Caudate nucleus (tissue), 63 donors: ENCODE measurements at places on chromosomes 4 and X.

DNA sequence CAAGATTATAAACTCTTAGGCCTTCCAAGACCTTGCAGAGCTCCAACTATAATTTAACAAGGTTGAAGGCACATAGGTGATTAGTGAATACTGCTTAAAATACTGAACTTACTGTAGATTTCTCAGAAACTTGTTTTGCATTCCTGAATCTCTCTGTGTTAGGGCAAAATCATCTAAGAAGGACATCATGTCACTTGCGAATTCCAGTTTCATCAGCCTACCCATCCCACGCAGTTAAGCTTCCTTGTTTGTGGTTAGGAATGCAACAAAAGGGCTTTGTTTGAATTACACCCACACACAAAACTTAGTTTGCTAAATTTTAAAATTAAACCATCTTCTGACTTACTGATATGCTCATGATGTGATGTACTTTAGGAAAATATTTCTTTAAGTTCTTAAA, 174.0 kb downstream of the SOWAHB start:
- DNase-seq: no peak

GRCh38 chrX:19677121-19677520, 161.8 kb upstream of the MAP3K15 start:
- no peak for DNase-seq

- DNase-seq: no peak
Observed at GRCh38 chr4:75698162-75698962, 25.2 kb upstream of the G3BP2 start.

DNA sequence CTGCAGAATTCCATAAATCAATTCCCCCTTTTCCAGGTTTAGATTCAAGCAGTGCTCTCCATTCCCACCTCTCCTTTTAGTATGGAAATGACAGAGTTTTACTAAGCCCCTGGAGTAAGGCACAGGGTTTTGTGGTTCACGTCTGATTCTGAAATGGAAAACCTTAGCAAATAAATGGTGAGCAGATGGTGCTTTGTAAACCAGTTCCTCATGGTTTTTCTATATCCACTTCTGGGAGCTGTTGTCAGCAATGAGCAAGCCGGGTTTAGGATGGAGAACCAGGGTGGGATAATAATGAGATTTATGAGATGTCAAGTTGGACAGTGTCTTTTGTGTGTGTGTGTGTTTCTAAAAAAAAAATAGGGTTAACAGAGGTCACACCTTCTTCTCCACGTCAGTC, 113.8 kb upstream of the RBPJ start:
- no peak for DNase-seq

DNA sequence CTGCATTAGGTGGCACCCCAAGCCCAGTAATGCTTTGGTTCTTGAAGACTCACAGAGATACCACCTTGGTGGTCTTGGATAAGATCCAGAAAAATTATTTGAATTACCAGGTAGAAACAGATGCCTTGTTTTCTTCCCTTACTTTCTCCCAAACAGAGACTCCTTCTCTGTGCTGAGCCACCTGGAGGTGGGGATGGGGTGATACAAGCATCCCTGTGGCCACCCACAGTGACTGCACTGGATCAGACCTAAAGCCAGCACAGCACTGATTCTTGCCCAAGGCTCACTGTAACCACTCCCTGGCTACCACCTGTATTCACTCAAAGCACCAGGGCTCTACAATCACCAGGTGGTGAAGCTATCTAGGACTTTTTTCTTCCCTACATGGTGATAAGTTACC, 156.8 kb downstream of the TEX13A start:
- DNase-seq: no peak

- DNase-seq: no peak
Observed at GRCh38 chr4:105496899-105497298, 23.0 kb upstream of the PPA2 start.

- DNase-seq: no peak
Observed at GRCh38 chr4:47195706-47196105, 164.3 kb downstream of the GABRB1 start.

DNA sequence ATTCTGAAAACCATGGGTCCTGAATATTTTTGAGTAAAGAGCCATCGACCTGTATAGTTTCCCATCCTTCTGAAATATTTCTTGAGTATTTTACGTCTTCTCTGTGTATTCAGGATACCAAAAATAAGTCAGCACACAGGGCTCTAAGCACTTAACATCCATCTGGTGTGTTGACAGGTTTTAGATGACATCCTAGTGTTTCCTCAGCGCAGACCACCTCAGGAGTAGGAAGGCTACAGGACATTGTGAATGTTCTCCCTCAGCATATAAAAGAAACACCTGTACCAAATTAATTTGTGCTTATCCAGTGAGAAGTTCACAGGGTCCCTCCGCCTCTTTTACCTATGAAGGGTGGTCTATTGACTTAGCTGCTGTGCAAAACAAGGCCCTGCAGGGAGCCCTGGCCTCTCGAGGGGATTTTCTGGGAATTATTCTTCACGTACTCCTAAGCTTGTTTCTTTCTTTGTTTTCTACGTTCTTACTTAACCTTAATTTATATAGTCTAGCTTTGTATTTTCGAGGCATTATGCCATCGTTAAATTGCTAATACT, 241.8 kb downstream of the FBXO8 start:
- DNase-seq: no peak
